ENCODE measurements at places on chromosomes 5 and 9. TPM values are rescaled to one million over a fixed set of nuclear protein-coding genes. Genes with fewer than 3 reads are reported as not detected.

The IFNB1 gene
- 0.30 TPM for total RNA-seq

The TCF7 gene
- 0.09 TPM for total RNA-seq

The KDM3B gene
- total RNA-seq, result 48.6 TPM

The ZNF484 gene
- 19.6 TPM for total RNA-seq

The PPIP5K2 gene
- total RNA-seq, result 46.9 TPM

The PCDHA3 gene
- total RNA-seq, result 0.23 TPM

The CDC20B gene
- total RNA-seq, result not detected

The SPATA31A3 gene
- not detected for total RNA-seq

Measured in smooth muscle cell of the umbilical artery (primary cell).